Activated naive CD8-positive, alpha-beta T cell treated with anti-CD3 and anti-CD28 coated beads, Interleukin-2, amount 50 U/mL, for 24 hours (primary cell): ENCODE measurements at places on chromosomes 5 and 9.

GRCh38 chr9:89588271-89588879 is 16.4 kb upstream of the GADD45G start:
- DNase-seq: no peak

GRCh38 chr9:131349881-131350563 is 43.9 kb upstream of the PRRC2B start:
- peak; percentile 92 for DNase-seq

GRCh38 chr9:61665829-61666228 is 476.0 kb downstream of the SPATA31A7 start:
- DNase-seq: no peak

- no peak for DNase-seq
Measured at GRCh38 chr9:27338527-27338903, 41.6 kb upstream of the EQTN start.
